NCI-H774 (cell line): ENCODE measurements at places on chromosomes 12 and 14.

GRCh38 chr14:102473559-102473958 is 36.0 kb downstream of the ANKRD9 start:
- no peak for DNase-seq

- peak; percentile 78 for DNase-seq
Measured at GRCh38 chr12:56122637-56123036, 4.6 kb downstream of the ZC3H10 start.

- no peak for DNase-seq
Measured at GRCh38 chr14:56036353-56036752, 81.9 kb upstream of the PELI2 start.

GRCh38 chr12:28248555-28249145 is 58.4 kb downstream of the CCDC91 start:
- DNase-seq = no peak

GRCh38 chr12:47397664-47398281 is 308.1 kb downstream of the RPAP3 start:
- DNase-seq = peak; percentile 19

DNA sequence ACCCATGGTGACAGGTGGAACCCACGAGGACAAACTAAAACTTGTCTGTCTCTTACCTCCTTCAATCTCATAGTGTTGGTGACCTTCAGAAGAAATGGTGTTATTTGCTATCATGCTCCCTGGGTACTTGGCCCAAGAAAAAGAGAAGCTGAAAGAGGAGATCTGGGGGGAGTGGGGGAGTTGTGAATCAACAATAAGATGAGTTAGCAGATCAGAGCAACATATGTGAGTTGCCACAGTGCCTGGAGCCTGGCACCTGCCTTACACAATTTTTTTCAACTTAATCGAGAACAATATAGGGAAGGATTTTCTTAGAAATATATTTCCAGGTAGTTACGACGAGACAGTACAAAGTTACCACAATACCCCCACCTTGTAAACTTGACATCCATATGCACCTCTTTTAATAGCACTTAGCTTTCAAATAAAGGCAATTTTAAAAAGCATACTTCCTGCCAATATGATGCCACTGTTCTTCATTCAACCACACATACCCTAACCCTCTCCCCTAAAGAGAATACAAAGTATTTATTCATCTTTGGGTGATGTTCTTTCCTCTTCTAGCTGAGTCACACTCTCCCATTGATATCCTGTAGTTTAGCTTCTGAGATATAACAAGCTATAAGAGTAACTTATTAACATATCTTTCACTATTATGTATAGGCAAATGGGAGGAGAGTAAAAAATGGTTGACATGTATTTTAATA is 424.1 kb upstream of the OR4E1 start:
- no peak for DNase-seq

DNA sequence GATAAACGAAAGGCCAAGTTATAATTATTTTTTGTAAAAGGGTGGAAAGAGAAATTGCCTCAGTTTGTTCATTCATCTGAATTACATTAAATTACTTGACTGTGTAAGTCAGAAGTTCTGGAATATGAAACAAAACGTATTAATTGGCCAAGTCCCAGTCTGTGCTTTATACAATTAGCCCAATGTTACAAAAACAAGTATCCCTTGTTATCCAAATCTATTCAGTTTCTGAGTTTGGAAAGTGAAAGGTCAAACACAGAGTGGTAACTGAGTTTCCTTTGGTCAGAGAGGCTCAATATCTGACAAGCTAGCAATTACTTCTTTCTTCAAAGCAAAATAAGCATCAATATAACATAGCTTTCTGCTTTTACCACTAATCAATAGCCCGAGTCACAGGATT is 62.6 kb downstream of the SPPL3 start:
- no peak for DNase-seq

GRCh38 chr12:87943762-87944161 is 85.4 kb downstream of the C12orf50 start:
- DNase-seq = no peak

- DNase-seq = no peak
Measured at GRCh38 chr14:67426161-67426560, 14.2 kb upstream of the PLEK2 start.

DNA sequence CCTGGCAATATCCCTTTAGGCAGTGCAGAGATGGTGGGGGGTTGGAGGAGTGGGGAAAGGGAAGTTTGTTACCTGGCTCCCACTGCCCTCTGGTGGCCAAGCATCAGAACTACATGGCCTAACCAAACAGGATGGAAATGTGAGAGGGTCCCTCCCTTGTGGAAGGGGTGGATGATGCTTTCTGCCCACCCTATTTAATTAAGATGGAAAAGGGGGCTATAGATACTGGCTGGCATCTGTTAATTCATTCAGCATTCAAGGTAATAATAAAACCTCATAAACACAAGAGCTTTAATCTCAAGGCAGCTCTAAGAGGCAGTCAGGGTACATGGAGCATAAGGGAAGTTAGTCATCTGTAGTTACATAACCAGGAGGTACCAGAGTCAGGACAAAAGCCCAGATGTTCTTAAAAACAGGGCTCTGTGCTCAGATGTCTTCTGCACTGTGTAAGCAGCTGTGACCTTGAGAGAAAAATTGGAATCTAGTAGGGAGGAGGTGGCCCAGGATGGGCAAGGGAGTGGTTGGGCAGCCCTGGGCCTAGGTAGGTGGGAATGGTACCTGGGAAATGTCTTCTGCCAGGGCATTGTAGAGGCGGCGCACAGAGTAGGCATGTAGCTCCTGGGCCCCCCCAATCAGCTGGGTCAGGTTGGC is 4.6 kb downstream of the AP1G2 start:
- peak; percentile 9 for DNase-seq

DNA sequence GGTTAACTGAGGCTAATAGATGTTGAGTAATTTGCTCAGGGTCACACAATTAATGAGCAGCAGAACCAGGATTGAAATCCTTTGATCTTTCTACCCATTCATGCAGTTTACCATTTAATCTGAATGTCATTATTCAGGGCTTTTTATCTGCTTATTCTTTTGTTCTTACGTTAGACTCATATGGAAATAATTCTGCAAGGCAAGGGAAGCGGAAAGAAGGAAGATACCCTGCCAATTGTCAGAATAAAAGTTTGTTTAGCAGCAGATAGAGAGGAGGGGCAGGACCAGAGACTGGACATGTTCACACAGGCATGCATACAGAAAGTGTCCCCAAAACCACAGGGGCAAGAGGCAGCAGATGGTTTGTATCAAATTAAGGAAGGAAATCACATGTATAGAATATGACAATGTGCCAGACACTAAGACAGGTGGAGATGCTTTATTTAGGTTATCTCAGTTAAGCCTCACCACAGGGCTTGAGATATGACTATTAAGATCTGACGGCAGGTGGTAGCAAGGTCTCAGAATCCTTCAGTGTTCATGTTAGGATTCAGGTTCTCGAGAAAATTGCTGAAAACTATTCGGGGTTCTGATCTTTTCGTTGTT is 29.8 kb downstream of the BRMS1L start:
- no peak for DNase-seq

DNA sequence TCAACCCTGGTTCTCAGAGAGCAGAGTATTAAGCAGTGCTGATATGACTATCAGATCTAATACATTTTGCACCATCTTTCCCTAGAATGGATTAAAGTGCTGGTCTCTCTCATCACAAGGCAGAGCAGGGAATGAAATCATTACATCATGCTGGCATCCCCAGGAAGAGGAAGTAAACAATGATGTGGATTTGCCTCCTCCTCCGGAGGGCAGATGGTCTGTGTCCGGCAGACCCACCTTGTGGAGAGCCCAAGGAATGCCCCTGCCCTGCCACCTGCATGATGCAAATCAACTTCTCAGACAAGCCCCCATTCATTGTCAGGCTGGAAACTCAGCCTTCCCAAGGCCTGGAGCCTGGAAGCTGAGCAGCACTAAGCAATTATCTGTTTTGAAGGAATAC is 1149.1 kb downstream of the VRK1 start:
- no peak for DNase-seq

DNA sequence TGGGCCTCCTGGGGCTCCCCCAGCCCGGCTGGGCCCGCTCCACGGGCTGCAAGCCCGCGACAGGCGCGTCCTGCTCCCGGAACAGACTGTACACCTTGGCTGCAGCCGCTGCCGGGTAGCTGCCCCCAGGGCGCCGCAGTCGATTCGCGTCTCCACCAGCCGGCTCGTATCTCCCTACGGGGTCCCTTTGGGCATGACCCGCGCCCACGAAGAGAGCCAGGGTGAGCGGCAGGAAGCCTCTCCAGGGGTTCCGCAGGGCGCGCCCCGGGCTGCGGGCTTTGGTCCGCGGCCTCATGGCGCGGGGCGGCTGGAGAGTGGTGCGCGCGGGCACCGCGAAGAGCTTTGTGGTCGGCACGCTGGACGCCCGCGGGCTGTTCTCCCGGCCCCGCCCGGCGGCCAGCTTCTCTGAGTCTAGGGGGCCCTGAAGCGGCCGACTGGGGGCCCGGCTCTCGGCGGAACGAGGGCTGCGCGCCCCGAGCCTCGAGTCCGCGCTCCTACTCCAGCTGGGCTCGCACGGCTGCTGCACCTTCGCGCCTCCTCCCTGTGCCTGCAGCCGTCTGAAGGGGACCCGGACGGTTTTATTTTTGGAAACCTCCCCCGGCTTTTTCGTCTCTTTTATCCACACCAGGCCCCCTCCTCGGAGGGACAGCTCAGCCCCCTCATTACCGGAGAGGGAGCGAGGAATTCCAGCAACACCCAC is at the start of gene LTBP2:
Gene LTBP2 (minus strand): TSS at position 588 of the 700 bp plus-strand sequence. CDS start 293 bp downstream, at position 295.
- no peak for DNase-seq

DNA sequence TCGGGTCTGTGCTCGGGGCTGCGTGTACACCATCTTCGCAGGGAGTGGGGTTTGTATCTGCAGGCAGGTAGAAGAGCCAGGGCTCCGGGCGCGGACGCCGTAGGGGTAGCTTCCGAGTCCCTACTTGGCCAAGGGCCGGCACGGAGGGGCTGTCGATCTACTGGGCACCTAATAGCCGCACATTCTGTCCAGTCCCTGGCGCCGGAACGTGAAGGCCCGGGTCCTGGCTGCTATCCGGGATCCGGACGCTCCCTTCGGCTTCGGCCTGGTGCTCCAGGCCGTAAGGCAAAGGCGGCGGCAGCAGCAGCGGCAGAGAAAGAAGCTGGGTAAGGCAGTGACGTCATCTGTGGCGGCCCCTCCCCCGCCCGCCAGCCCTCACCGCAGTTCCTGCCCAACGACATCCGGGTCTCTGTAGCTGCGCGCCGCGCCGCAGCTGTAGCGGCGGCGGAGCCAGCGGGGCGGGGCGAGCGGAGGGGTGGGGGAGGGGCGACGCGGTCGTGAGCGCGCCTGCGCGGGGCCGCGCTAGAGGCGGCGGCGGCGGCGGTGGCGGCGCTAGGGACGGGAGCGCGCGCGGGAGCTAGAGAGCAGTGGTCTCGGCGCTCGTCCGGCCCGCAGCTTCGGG is at the start of gene PPM1A:
Gene PPM1A (plus strand): TSS at position 525 of the 622 bp plus-strand sequence. CDS start 33,483 bp downstream, outside the sequence.
- DNase-seq = peak; percentile 82

- no peak for DNase-seq
Measured at GRCh38 chr12:5335069-5335468, 96.8 kb upstream of the NTF3 start.

- no peak for DNase-seq
Measured at GRCh38 chr12:73445658-73446324, 1091.8 kb upstream of the ATXN7L3B start.

- no peak for DNase-seq
Measured at GRCh38 chr14:70000601-70001000, 121.4 kb downstream of the SMOC1 start.

GRCh38 chr12:130164936-130165335 is 2.7 kb downstream of the FZD10 start:
- DNase-seq = no peak

DNA sequence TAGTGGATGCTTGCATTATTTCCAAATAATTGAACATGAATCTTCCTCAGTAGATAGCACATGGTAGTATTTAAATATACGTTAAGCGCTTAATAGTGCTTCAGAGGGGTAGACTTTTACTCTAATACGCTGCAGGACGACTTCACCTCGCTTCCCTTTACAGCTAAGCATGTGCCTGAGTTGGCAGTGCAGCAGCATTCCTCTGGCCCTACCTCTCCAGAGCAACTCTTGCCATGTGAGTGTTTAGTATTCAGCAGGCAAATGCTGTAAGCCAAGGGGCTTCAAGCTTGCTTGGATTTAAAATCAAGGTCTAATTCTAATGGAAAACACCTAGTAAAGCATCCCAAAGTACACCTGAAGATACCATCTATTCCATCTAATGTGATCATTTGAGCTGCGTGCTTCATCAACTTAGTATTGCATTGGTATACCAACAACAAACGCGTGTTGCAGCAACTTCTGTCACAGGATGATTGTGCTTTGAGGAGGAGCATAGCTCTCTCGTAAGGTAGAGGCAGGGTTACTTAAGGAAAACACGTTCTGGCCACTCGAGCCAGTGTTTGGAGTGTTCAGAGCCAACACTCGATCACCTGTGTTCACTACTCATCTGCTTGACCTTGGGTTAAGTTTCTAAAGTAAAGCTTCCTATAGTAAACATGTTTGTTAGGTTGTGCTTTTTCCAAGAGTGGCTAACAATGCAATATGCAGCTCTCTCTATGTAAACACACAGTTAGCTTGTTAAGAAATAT is 60.6 kb downstream of the PIWIL1 start:
- no peak for DNase-seq

DNA sequence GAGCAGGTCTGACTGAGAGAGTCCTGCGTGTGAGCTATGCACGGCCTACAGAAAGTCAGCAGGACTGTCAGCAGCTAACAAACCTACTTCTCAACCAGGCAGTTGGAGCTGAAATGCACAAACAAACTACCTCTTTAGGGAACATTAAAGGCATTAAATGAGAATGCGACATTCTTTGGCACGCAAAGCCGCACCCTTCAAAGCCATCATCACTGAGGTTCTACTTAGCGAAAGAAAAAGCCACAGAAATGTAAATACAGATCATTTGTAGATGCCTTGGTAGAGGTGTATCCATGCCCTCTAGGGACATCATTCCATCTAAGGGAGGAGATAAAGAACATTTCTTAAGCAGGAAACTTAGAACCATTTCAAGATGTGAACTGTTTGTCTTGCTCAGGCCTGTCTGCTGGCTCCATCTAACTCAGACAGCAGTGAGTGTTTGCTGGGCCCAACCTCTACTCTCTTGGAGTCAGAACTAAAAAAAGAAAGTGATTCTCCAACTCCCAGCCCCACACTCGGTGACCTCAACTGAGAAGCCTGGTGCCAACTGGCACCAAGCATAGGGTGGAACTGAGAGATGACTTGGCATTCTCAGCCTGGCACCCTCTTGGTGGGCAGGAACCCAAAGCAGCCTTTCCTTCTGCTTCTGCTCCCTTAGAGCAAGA is 63.5 kb upstream of the MBIP start:
- no peak for DNase-seq

- no peak for DNase-seq
Measured at GRCh38 chr12:18589316-18589715, 148.5 kb downstream of the PLCZ1 start.

- no peak for DNase-seq
Measured at GRCh38 chr12:108842361-108842760, 15.0 kb downstream of the SSH1 start.

DNA sequence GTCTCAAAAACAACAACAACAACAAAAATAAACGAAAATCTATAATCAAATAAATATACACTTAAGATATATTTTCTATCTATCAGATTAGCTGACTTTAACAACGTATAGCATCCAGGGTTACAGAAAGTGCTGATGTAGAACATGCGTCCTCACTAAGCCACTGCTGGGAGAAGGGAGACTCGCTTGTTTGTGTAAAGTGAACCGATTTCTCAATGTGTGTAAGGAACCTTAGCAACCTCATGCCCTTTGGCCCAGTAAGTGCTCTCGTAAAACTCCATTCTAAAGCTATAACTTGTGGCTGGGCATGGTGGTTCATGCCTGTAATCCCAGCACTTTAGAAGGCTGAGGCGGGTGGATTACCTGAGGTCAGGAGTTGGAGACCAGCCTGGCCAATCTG is 23.8 kb downstream of the NFKBIA start:
- no peak for DNase-seq
